MV-4-11 (cell line): ENCODE measurements at places on chromosomes 13 and 19.

GRCh38 chr13:87944038-87944437 lies 272.9 kb downstream of the SLITRK5 start:
- DNase-seq = no peak

- no peak for DNase-seq
Observed at GRCh38 chr13:32857077-32857476, 159.1 kb upstream of the KL start.

GRCh38 chr19:1817553-1818179 lies 5.6 kb upstream of the ATP8B3 start:
- DNase-seq = no peak

GRCh38 chr13:109870696-109871370 lies 84.5 kb upstream of the IRS2 start:
- no peak for DNase-seq

DNA sequence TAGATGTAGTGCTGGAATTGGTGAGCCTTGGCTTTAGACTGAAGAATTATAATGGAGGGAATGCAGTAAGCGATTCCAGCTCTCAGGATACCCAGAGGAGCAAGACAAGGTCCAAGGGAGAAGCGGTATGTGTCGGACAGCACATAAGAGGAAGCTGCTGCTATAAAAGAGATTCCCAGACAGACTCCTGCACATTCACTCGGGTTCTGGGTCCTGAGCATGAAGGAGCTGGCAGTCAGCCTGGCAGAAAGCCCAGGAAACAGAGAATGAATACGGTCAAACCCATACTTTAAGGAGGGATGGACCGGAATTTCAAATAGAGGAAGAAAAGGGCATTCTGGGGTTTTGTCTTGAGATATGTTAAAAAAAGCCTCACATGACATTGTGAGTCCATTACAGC lies 308.3 kb downstream of the DNAJC15 start:
- DNase-seq = no peak

DNA sequence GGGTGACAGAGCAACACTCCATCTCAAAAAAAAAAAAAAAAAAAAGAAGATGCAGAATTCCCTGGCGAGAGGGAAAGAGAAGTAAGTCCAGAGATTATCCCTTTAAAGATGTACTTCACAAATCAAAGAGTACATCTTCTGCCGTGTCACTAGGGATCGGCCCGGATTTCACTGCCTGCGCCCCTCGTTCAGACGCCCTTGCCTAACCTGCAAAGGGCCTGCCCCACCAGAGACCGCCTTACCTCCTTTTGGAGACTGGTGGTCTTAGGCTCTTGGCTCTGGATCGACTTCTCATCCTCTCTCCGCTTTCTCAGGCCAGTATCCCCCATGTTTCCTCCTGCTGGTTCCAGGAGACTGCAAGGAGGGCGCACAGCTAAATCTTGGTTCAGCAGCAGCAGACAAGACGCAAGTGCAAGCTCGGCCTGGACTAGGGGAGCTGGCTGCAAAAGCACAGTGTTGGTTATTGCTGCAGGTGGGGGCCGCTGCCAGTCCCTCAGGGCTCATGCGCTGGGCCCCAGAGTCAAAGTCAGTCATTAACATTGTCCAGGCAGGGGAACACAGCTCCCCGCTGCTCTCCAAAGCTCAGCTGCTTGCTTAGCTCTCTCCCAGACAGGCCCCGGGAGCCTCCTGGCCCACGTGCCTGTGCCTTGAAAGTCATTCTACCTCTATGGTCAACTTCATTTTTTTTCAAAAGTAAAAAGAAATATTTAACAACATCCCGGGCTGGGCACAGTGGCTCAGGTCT lies 1.2 kb downstream of the SLC7A9 start:
- no peak for DNase-seq

DNA sequence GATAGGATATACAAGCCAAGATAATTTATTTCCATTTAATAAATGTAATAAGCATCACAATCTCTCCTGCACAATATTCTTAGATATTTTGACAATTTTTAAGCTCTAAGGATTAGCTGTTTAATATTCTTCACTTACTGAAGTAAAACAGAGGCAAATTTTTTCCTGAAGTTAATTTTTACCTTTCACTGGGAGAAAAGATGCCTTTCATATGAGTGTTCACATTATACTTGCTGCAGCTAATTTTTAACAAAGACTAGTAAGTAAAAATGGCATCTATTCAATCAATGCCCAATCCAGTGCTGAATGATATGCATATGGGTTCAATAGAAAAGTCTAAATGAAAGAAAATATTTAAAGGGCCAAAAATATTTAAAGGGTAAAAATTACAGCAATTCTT lies 377.2 kb upstream of the GPC6 start:
- DNase-seq = no peak
